ENCODE measurements at places on chromosomes 5 and 9.

DNA sequence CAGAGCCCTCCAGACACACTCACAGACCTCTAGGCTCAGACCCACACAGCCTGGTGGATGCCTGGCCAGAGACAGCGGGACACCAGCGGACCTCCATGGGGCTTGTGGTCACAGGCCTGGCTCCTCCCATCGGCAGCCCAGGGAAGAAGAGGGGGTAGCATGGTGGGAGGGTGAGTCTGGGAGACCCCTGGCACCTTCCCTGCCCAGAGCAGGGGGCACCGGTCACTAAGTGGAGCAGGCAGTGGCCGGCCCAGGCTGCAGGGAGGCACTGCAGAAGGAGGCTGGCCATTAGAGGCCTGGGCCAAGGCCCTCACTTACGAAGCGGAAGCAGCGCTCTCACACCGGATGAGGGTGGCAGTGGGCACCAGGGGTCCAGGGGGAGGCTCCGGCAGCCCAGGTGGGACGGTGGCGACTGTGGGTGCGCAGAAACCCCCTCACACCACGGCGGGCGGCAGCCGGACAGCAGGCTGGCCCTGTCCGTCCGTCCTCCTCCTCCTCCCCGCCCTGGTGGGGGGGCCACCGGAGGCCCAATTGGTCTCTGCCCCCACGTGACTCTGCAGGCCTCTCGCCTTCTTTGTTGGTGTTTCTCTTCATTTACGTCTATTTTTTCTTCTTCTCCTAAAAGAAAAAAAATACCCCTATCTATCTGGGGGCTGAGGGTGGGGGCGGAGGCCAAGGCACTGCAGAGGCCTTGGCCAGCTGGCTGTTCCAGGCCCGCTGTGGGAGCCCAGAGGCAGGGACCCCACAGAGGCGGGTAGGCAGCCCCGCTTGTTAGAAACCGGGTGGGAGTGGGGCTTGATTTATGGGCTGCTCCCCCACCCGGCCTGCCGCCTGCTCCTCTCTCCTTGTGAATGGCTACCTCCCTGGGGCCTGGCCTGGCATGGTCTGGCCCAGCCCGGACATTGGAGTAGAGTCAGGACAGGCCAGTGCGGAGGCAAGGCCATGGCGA, at the start of gene NR5A1:
TSS of gene NR5A1 (minus strand) at position 469 of the 949 bp plus-strand sequence. CDS start 4,004 bp downstream, outside the sequence.
- no peak for DNase-seq

- DNase-seq: no peak
Measured at GRCh38 chr5:168317521-168318147, 26.2 kb downstream of the WWC1 start.

- DNase-seq: no peak
Measured at GRCh38 chr5:159616952-159617351, 286.7 kb upstream of the IL12B start.

DNA sequence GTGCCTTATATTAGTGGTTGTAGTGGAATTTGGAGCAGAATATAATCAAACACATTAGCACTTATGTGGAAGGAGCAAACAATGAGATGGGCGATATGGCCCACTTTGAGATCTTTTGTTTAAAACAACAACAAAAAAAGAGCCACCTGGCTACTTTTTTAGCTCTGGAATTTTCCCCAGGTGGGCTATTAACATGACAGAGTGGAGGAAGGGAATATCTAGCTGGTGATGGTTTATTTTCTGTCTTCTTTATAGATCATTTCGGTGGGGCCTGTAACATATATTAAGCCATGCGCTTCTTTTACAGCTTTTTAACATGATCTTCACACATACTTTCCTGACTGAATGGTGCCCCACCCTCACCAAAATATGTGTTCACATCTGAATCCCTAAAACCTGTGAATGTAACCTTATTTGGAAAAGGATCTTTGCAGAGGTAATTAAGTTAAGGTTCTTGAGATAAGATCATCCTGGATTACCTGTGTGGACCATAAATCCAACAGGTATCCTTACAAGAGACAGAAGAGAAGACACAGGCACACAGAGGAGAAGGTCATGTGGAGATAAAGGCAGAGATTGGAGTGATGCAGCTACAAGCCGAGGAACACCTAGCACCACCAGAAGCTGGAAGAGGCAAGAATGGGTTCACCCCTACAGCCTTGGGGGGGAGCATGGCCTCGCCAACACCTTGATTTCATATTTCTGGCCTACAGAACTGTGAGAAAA, 16.6 kb upstream of the ENTREP1 start:
- no peak for DNase-seq

GRCh38 chr9:137621131-137621757, 2.4 kb downstream of the EHMT1 start:
- no peak for DNase-seq

DNA sequence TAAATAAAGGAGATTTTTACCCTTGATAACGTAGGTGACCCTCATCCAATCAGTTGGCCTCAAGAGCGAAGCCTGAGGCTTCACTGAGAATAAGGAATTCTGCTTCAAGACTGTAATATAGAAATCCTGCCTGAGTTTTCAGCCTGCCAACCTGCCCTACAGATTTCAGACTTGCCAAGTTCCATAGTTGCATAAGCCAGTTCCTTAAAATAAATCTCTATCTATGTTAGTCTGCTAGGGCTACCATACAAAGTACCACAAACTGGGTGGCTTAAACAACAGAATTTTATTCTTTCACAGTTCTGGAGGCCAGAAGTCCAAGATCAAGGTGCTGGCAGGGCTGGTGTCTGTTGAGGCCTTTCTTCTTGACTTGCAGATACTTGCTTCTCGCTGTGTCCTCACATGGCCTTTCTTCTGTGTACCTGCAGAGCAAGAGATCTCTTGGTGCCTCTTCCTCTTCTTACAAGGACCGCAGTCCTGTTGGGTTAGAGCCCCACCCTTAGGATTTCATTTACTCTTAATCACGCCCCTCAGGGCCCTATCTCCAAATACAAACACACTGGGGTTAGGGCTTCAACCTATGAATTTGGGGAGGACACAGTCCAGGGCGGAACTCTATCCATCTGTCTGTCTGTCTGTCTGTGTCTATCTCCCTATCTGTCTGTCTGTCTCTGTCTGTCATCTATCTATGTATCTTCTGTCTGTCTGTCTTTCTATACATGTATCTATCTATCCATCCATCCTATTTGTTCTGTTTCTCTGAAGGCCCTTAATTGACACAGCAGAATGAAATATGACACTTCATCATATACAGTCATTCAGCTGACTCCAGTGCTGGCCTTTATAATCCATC, 17.0 kb upstream of the CMBL start:
- DNase-seq: no peak

DNA sequence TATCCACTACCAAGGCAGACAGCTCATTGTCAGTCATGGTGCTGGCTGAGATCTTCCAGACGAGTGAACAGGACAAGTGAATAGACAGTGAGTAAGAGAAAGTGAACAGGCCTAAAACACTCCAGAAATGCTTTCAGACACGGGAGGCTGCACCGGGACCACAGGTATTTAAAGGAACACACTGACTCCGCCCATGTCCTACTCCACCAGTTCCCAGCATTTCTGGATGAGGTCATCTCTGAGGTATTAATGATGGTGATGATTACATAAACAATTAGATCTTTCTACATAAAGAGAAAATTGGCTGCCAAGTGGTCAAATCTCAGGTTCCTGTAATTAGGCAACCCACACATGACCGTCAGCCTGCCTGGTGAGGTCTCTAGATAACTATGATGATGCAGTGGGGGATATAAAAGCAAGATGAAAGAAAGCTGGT, at the start of gene ACTBL2:
TSS of gene ACTBL2 (minus strand) at position 141 of the 436 bp plus-strand sequence. CDS start at position 37, 104 bp downstream.
- no peak for DNase-seq

GRCh38 chr5:180975338-180975737, 13.3 kb upstream of the BTNL3 start:
- no peak for DNase-seq

- no peak for DNase-seq
Measured at GRCh38 chr5:122863240-122863639, 17.8 kb downstream of the SNX24 start.

DNA sequence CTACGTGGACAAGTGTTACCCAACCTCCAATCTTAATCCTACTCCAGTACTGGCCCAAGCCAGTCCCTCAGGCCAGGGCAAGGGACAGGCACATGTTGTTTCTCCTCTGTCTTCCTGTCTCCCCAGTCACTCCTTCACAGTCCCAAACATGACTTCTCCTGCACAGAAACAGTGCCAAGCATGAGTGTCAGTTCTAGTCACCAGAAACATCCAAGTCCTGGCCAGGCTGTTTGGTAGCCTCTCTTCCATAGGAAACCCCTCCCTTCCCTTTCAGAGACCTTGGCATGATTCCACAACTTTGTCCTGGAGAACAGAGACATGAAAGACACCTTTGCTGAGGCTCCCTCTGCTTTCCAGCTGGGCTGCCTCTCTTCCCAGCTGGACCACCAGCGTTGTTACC, 56.2 kb upstream of the SLC2A8 start:
- no peak for DNase-seq

DNA sequence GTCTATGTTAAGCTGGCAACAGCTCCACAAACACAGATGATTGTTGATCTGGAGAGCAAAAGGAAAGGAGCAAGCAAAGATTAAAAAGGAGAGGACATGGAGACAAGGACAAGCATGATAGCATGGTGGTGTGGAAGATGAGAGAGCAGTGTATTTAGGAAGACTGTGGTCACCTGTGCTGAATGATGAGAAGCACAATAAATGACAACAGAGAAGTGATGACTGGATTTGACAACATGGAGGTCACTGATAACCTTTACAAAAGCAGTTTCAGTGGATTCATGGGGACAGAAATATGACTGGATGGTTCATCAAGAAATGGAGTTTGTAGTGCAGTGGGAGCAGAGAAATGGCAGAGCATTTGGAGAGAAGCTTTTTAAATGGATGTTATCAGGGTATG, 20.2 kb downstream of the TTC33 start:
- no peak for DNase-seq

- no peak for DNase-seq
Measured at GRCh38 chr9:123217128-123217654, 51.2 kb downstream of the STRBP start.

- no peak for DNase-seq
Measured at GRCh38 chr5:15026011-15026893, 154.7 kb upstream of the ANKH start.

Data from activated naive CD4-positive, alpha-beta T cell (primary cell).